ENCODE measurements at places on chromosomes 3 and 15.
A peak's percentile ranks its signal among the peaks of the same experiment; 100 is the strongest.

GRCh38 chr3:41329881-41330280 lies 130.6 kb downstream of the CTNNB1 start:
- DNase-seq = no peak

DNA sequence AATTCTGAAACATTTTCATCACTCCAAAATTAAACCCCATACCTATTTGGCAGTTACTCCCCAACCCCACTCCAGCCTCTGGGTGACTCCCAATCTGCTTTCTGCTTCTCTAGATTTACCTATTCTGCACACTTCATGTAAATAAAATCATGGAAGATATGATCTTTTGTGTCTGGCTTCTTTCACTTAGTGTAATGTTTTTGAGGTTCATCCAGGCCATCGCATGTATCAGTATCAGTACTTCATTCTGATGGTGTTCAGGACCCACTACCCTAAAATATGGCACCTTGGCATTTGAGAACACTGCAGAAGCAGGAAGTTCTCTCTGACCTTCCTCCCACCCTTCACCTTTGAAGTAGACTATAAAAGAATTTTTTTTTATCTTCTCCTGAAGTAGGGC lies 78.7 kb upstream of the SLC25A26 start:
- no peak for DNase-seq

GRCh38 chr3:192303235-192303634 lies 424.1 kb downstream of the FGF12 start:
- DNase-seq = no peak

DNA sequence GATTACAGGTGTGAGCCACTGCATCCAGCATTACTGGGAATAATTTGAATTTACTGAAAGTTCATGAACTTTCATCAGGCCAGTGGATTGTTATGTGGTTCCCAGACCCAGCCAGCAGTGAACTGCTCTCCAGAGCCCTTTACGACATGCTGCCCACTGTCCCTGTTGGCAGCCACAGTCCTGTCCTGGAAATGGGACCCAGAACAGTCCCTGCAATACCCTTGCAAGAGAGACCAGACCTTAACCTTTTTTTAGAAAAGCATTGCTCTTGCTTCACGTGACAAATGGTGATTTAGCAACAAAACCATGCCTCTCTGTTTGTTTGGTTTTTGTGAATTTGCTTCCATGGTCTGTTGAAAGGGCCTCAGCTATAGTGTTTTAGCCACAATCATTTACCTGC lies 367.3 kb upstream of the C2CD4B start:
- DNase-seq = no peak

DNA sequence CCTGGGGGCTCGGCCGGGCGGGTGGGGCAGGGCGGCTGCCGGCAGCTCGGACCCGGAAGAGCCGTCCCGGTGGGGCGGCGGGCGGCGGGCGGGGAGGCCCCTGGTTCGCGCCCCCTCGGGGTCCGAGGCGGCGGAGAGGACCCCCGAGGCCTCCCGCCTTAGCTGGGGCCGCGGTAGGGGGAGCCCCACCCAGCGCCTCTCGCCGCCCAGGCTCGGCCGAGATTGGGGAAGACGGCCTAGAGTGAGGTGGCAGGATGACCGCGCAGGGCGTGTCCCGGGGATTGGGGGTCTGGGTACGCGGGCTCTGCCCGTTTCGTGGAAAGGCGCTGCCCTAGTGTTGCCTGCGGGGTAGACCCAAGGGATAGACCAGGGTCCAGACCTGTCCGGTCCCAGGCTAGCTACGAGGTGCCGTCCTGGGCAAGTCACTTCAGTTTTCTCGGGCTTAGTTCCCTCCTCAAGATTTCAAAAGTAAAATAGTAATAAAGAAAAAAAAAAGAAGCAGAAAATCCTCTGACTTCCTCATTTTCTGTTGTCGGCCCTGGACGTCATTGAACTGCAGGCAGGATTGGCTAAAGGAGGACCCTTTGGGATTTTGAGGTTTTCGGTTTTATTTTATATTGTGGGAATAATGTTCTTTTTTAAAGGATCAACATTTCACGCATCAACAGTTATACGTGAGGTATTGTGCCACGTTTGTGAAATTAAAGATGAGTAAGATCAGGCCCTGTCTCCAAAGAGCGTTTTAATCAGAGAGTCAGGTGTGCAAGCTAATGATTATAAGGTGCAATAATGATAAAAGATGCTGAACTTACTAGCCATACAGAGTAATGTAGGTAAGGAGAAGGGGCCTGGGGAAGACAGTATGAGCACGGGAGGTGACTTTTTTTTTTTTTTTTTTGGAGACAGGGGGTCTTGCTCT lies 679 bp downstream of the IQGAP1 start:
- no peak for DNase-seq

DNA sequence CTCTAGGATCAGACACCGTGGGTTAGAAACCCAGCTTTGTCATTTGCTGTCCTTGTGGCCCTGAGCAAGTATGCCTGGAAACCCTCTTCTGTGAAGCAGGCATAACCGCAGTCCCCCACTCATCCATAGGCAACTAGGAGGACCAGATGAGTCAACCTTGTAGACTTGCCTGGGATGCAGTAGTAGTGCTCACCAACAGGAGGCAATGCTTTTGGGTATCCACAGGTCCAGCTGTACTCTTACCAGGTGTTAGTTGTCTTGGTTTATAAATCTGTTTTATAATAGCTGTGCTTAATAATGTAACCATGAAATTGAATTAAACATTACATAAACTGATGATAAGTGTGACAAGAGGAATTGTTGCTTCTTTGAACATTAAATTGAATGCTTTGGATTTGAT lies 389.3 kb downstream of the IL20RB start:
- DNase-seq = no peak

DNA sequence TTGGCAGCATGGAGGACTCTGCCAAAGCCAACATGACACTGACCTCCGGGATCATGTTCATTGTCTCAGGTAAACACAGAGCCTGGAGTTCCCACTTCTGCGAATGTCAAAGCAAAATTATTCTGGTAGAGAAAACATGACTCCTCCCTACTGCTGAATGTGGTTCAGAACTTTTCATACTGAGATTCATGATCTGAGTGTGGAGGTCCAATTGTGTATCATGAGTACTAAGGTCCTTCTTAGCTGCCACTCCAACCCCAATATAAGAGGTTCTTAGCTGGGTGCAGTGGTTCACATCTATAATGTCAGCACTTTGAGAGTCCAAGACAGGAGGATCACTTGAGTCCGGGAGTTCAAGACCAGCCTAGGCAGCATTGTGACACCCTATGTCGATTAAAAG lies 13.8 kb downstream of the CLDN18 start:
- no peak for DNase-seq

- DNase-seq = no peak
Measured at GRCh38 chr3:108106031-108106430, 15.2 kb upstream of the CD47 start.

DNA sequence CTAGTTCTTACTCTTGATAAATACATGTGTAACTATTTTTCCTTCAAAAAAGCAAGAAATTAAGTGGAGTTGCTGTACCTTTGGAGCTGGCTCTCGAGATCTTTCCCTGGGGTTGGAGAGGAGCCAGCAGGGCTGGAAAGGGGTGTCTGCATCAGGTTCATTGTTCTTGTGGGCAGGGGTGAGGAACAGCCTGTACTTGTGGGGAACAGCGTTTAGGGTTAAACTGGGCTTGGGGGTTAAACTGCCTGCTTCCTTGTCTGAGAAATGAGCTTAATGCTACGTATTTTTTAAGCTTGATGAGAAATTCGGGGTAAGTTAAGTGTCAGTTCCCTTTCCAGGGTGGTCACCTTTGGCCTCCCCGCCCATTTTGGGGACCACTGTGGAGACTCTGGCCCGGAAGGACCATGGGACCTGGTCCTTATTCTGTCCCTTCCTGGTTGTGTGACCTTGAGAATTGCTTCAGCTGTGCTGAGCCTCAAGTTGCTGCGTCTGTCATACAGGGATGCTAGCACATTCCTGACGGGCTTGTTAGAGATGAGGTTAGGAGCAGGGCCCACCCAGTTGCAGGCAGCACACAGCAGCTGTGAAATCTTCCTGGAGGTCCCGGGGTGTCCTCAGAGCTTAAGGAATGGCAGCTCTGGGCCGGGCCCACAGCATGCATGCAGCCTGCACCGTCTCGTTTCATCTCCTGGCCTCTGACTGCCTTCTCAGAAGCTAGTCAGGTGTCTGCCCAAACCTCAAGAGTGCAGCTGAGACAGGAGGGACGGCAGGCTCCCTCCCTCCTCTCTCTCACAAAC lies 11.6 kb downstream of the H1-8 start:
- DNase-seq = no peak

GRCh38 chr3:153369561-153370374 lies 207.7 kb downstream of the RAP2B start:
- no peak for DNase-seq

DNA sequence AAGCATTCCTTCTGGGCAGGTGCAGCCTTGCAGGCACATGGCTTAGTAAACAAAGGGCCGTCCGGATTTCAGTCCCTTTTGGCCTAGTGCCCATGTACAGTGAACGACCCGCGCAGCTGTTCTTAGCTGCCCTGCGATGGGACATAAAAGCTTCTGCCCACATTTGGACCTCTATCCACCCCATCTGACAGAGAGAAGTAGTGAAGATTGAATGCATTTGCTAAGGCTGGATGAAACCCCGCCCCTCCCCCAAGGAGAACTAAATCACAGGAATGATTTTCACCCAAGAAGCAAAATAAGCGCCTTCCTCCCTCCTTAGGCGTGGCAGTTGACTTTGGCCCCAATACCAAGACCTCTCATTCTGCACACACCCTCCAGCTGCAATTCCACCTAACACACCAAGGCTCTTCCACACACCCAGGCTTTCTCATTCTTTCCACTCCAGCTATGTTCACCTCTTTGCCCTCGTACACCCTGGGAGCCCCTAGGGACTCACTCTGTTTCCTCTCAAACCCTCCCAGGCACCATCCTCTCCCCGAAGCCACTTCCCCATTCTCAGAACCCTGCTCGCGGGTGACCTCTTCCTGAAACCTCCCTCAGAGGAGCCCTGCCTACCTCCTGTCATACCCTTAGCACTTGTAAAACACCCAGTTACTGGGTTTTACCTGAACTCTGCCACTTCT lies 14.1 kb upstream of the HRH1 start:
- DNase-seq = no peak

DNA sequence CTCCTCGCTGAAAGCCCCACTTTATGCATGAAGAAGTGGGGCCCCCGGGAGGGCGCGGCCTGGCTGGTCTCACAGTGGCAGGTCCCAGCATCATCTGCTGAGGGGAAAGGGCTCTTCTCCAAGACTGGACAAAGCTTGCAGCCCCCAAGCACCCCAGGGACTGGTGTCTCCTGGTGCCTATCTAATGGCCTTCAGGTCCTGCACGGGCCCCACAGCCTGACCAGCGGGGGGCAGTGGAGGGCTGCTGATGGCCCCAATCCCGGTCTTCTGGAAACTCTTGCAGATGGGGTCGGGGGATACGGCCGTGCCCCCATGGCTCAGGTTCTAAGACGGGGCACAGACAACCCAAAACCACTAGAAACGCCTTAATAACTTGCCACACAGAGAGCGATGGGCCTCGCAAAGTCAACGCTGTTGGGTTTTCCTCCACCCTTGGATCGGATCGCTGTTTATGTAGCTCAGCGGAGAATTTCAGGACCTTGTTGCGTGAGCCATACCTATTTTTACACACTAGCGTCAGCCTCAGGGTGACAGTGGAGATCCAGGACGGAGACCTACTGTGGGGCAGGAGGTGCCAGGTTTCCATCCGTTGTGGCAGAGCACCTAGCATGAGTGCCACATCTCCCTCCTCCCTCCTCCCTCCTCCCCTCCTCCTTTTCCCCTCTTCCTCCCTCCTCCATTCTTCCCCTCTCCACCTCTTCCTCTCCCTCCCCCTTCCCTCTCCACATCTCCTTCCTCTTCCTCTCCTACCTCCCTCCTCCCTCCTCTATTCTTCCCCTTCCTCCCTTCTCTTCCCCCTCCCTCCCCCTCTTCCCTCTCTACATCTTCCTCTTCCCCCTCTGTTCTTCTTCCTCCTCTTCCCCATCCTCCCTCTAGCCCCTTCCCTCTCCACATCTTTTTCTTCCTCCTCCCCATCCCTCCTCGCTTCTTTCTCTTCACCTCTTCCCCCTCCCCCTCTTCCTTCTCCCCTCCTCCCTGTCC lies 79.3 kb upstream of the ALDH1L1 start:
- DNase-seq = peak; percentile 26

GRCh38 chr15:52252781-52253180 lies 42.8 kb downstream of the MYO5C start:
- no peak for DNase-seq

DNA sequence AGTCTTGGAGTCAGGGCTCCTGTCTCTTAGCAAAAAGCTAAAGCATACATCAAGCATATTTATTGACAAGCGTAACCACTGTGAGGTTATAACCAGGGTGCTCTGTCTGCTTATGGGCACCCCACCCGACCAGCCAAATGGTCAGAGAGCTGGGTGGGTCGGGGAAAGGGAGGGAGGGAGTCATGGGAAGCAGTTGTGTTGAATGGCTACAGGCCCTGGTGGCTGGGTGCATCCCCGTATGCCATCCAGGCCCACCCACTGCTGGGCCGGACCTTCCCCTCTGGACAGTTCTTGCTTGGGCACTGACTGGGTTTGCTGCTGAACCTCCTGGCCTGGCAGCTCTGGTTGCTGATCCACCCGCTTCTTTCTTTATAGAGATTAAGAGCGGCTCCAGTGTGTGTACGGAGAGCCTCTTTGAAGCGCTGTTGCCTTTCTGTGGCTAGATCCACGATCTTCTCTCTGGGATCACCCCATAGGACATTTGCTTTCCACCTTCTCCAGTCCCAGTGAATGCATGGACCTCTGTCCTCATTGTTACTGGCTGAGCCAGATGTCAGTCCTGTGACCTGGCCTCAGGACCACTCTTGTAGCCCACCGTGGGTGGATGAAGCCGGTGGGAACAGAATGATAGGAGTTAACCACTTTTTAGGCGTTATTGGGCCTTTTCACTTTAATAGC lies 59.6 kb downstream of the SMAD3 start:
- no peak for DNase-seq

DNA sequence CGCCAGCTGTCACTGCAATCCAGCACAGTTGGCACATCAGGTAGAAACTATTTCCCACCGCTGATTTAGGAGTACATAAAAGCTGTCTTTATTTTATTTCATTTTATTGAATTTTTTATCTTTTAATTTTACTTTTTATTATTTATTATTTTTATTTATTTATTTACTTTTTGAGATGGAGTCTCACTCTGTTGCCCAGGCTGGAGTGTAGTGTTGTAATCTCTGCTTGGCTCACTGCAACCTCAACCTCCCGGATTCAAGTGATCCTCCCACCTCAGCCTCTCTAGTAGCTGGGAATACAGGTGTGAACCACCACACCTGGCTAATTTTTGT lies 31.0 kb downstream of the SRGAP3 start:
- no peak for DNase-seq

GRCh38 chr3:123658852-123659206 lies 74.0 kb upstream of the HACD2 start:
- peak; percentile 51 for DNase-seq

Measured in C1 segment of cervical spinal cord (tissue), 14 donors.